ENCODE measurements at places on chromosomes 5 and 9.
A peak's percentile ranks its signal among the peaks of the same experiment; 100 is the strongest.

GRCh38 chr5:116428413-116428812, 146.2 kb downstream of the SEMA6A start:
- DNase-seq = no peak

DNA sequence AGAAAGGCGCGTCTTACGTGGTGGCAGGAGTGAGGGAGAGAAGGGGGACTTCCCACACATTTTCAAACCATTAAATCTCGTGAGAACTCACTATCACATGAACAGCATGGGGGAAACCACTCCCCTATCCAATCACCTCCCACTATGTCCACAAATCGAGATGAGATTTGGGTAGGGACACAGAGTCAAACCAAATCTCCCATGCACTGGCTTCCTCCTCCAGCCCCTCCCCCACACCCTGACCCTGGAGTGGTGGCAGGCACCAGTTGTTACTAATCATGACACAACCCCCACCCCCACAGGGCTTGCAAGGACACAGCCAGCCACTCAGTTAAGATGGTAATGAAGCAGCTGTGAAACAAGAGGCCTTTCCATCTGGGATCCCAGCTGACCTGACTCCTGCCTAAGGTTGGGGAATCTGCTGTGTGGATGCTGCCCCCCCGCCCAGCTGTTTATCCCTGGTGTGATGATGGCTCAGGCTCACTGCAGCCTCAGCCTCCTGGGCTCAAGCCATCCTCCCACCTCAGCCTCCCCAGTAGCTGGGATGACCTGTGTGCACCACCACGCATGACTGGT, 57.1 kb upstream of the FUBP3 start:
- no peak for DNase-seq

DNA sequence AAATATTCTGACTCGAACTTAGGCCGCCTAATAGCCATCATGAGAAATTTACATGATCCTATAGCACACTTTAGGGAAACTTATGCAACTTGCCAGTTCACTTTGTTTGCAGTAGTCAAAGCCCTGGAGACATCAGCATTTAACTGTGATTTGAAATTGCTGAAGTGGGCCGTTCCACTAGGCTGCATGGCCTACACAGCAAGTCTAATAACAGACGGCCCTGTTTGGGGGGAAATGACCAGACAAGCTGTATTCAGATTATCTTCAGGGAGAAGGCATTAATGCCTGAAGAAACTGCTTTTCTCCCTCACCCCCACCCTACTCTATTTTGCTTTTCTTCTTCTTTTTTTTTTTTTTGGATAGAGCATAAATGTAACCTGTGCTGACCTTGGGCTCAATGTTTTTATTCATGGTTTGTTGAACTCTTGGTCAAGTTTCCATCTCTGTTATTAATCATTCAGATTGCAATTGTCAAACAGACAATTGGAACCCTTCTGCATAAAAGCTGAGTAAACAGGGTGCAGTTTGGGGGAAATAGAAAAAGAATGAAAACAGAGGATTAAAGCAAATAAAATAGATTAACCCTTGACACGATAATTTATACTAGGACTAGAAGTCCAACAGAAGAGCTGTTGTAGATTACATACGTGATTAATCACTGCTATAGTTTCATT, 1928.2 kb upstream of the WWC1 start:
- DNase-seq = no peak

- DNase-seq = no peak
Observed at GRCh38 chr5:176481711-176482110, 33.5 kb downstream of the FAF2 start.

DNA sequence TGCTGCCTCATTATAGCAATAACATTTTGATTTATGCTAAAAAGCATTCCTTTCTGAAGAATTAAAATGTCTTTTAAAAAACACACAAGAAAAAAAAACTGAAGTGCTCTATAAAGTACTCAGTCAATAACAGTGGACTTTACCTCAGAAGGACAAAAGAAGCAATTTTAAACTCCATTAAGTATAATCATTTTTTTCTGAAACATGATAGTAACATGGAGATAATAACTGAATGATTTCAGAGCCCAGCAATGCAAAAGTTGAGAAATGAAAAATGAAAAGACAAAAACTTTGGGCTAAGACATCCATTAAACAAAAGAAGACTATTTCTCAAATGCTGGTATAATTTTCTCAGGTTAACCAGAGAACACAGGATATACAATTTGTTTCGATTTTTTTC, 78.7 kb downstream of the RFX3 start:
- DNase-seq = no peak

DNA sequence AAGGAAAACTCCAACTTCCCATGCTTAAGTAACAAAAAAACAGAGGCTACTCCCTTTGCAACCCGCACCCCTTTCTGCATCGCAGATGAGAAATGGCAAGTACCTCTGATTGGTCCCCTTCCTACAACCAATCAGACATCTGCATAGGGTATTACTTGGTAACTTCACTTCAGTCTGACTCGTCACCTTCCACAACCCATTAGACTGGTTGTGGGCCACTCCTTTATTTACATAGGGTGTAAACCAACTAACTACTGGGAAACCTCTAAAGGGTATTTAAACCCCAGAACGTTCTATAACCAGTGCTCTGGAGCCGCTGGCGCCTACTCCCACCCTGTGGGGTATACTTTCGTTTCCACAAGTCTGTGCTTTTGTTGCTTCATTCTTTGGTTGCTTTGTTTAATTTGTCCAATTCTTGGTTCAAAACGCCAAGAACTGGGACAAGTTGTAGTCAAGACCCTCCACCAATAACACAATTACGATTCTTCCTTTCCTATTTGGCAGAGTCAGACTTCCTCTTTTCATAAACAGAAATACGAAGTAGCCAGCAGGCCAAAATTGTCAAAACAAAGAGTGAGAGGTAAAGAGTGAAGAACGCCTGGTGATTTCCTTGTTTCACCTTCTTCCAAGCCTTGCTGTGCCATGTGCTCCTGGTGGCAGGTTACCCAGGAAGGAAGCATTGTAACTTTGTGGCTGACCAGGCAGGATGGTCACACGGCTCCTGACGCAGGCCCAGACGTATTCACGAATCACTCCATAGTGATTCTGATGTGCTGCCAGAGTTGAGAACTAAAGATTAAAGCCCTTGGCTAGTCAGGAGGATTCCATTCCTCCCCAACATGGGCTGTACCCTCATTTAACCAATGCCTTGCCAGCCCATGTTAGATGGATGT, 477.4 kb downstream of the ARHGEF28 start:
- no peak for DNase-seq

GRCh38 chr9:7894231-7894630, 94.7 kb upstream of the DMAC1 start:
- DNase-seq = no peak

- DNase-seq = no peak
Observed at GRCh38 chr5:43152946-43153345, 32.2 kb downstream of the ZNF131 start.

DNA sequence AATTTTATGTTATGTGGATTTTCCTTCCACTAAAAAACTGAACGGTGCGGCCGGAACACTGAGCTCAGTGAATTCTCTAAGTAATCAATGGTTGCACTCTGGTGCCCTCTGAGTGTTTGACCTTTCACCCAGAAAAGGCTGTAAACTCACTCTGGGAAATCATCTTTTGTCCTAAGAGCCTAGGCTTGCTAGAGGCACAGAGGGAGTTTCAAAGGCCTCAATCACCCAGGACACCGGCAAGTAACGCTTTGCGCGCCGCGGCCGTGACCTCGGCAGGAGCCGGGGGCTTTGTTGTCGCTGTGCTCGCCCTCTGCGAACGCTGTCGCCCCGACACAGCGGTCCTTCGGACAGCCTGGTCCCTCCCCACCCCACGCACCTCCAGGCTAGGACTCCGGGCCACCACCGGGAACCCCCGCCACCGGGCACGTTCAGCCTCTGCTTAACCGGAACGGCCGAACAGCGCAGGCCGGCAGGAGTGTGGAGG, 703 bp downstream of the ISCA1 start:
- DNase-seq = no peak

GRCh38 chr9:137116728-137117127, 2.2 kb upstream of the DPP7 start:
- no peak for DNase-seq

DNA sequence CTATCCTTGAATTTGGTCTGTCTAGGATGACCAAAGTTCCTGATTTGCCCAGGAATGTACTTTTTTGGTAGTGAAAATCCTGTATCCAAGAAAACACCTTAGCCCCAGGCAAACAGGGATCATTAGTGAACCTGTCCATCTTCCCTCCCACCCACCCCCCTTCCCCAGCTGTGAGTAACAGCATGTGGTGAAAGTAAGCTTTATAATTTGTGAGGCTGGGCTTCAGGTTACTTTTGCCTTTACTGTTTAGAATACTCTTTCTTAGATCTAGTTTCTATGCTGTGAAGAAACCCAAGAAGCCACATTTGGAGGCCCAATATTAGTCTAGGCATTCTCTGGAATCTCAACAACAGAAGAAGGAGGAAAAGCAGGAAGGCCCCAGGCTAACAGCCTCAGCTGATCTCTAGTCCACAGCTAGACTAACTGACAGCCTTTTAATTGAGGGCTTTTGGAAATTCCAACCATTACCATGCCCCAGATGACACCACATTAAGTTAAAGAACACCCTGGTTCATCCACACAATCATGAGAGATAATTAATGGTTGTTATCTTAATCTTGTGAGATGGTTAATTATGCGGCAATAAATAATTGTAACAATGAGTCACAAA, 703.0 kb upstream of the NUDT12 start:
- no peak for DNase-seq

DNA sequence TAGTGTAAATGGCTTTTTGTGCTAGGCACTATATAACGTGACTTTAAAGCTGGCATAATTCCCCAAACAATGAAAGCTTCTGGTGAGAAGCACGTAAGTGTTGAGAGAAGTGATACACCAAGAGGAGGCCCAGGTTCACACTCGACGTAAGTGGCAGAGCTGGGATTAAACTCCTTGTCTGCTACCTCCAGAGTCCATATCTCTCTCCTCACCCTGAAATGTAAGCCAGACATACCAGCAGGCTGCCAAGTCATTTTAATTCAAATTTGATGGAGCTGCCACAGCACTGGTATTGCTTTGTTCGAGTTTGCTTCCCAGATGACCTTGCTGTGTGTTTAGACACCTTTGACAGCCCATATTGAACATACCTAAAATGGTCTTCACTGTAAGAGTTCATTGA, 319.7 kb downstream of the GLIS3 start:
- DNase-seq = no peak

DNA sequence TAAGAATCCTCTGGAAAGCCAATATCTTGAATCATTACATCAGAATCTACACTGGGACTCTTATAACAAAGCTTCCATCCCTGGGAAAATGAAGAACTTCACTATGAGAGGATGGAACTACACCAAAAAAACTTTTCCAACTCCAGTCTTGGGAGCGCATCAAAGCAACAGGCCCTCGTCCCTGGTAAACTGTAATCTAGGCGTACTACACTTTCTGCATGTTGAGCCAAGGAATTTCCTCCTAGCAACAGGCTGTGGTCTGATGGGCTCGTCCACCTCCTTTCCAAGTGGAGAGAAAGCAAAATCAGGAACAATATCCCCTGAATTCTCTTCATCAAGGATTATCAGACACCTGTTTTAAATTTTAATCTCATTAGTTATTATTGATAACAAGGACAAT, 94.1 kb downstream of the NFIB start:
- DNase-seq = no peak

GRCh38 chr5:58115811-58116210, 344.1 kb downstream of the PLK2 start:
- no peak for DNase-seq

DNA sequence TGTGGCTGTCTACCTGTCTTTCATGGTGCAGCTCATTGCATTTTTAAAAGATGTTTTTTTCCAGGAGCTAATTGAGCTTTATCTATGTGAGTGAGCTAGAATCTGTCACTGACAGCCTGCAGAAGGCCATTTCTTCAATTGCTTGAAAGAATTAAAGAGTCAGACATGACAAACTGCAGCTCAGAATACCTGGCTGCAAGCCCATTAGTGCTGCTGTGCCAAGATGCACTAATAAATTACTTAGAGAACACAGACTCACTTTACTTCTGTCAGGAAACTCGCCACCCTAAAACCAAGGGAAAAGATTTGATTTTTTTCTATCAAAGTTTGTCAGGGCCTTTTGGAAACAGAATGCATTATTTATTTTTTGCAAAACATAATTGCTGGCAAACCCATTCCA, 368.3 kb downstream of the CAAP1 start:
- DNase-seq = no peak

- no peak for DNase-seq
Observed at GRCh38 chr9:101578378-101578777, 16.4 kb downstream of the PPP3R2 start.

DNA sequence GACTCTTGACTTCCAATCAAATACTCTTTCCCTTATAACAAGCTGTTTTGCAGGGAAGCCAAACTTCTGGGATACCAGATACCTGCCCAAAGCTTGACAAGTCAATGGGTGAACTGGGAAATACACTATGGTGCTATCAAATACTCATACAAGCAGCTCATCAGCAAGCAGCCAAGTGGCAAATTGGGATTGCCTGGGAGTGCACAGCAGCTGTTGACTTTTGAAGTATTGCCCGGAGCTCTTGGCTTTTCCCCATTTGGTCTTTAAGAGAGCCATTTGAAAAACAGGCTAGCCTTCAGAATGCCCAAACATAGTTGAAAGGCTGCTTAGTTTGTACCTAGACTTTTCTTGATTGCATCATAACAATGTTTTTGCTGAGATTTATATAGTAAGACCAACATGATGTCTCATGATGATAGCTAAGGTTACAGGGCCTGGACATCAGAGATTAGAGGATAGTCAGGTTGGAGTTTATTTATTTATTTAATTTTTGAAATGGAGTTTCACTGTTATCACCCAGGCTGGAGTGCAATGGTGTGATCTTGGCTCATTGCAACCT, 210.1 kb upstream of the ZNF608 start:
- no peak for DNase-seq

DNA sequence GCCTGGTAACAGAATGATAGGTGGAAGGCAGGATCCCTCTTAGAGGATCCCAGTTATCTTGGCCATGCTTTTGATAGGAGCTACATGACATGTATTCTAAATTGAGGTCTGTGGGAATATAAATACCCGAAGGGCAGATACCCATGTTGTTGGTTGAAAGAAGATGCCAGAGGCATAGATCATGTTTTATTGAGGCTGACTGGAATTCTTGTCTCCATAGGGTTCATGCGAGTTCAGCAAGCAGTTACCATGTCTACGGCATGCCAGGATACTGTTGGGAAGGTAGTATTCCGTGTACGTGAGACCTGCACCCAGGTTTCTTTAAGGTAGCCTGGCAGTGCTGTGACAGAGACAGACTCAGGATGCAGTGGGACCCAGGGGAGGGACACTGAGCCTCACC, 230.7 kb downstream of the NR3C1 start:
- DNase-seq = no peak

- DNase-seq = no peak
Observed at GRCh38 chr9:125682340-125682739, 24.7 kb downstream of the MAPKAP1 start.

GRCh38 chr5:132662925-132663770, 5.2 kb downstream of the IL13 start:
- peak; percentile 43 for DNase-seq

- DNase-seq = no peak
Observed at GRCh38 chr9:79023134-79023580, 548.6 kb upstream of the TLE4 start.

- no peak for DNase-seq
Observed at GRCh38 chr5:31936683-31937082, 237.4 kb downstream of the GOLPH3 start.

GRCh38 chr9:15592317-15592716, 39.5 kb downstream of the CCDC171 start:
- no peak for DNase-seq

Data from activated CD8-positive, alpha-beta T cell treated with anti-CD3 and anti-CD28 coated beads, Interleukin-2, amount 10 ng/mL, durations not matched to agents 7 days and 5 days (primary cell).